Natural killer cell treated with Interleukin-12 subunit alpha and Interleukin-12 subunit beta and Interleukin-15 and Interleukin-18, amount 100 ng/mL, for 72 hours (primary cell): ENCODE measurements at places on chromosomes 4 and X.

DNA sequence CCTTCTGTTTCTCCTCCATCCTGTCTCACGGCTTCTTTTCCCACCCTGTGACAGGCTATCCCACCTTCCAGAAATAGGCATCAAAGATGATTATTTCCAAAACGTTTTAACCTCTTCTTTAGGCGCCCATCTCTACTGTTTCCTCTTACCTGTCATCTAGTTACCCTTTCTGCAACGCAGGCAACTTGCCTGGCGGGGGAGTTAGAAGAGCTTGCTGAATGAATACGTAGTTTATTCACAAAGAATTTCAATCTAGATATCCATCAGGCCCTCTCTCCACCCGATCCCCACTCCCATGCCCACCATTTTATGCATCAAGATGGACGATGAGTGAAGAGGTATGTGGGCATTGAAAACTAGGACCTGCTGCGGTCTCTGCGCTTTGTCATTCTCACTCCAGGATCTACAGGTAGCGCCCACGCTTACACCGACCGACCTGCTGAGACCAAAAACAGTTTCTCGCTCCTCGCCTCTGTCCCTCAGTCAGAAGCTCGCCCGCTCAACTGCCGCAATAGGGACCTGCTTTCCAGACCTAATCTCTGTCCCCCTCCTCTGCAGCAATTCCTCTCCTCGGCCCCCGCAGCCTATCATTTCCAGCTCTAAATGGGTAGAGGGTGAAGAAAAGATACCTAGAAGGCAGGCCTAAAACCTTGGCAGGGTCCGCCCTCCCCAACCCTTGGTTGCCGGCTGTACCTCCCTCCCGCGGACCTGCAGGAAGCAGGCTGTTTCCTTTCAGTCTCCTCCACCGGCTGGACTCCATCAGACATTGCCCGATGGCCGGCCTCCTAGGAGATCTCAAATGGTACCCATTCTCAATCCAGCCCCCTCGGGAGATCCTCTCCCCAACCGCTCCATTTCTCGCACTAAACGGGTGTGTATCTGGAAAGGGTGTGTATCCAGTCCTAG, 624 bp downstream of the BEX5 start:
- H3K4me3 ChIP-seq: peak overlapping the region; percentile 99
- H3K4me1 ChIP-seq: peaks cover 15% of the 10 kb centered on the region
- H3K36me3 ChIP-seq: no peaks in the 10 kb centered on the region
- H3K27ac ChIP-seq: peak overlapping the region; percentile 73
- DNase-seq: no peak

- no peaks in the 10 kb centered on the region for H3K27me3 ChIP-seq
- DNase-seq: no peak
- H3K4me3 ChIP-seq: no peak overlapping the region
Observed at GRCh38 chr4:88435987-88436693, 20.8 kb upstream of the HERC5 start.

GRCh38 chr4:3413217-3413671, 28.5 kb upstream of the HGFAC start:
- H3K4me1 ChIP-seq: no peaks in the 10 kb centered on the region
- DNase-seq: peak; percentile 40
- no peak overlapping the region for H3K27ac ChIP-seq
- H3K4me3 ChIP-seq: no peak overlapping the region
- H3K27me3 ChIP-seq: no peaks in the 10 kb centered on the region

GRCh38 chr4:30718021-30718542, 2.1 kb upstream of the PCDH7 start:
- H3K27me3 ChIP-seq: peaks cover 25% of the 10 kb centered on the region
- no peak for DNase-seq
- peaks cover 15% of the 10 kb centered on the region for H3K36me3 ChIP-seq
- H3K27ac ChIP-seq: no peak overlapping the region
- H3K4me1 ChIP-seq: peaks cover 30% of the 10 kb centered on the region
- H3K4me3 ChIP-seq: no peak overlapping the region

DNA sequence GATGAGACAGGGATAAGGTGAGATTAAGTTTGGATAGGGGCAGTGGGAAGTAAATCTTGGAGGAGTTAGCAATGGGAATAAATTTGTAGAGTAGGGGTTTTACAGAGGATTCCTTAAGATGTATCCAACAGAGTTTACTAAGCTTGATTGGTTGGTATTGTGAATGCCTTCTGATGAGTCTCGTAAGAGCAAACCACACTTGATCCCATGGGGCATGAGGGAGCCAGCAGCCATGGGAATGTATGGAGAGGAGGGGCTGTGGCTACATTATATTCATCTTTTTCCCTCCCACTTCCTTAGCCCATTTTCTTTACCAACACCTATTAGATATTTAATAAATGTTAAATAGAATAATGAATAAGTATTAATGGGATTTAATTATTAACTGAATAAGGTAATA, 126.6 kb upstream of the NDST3 start:
- no peak overlapping the region for H3K4me3 ChIP-seq
- no peaks in the 10 kb centered on the region for H3K36me3 ChIP-seq
- H3K27ac ChIP-seq: no peak overlapping the region
- no peaks in the 10 kb centered on the region for H3K27me3 ChIP-seq
- no peak for DNase-seq

- no peak overlapping the region for H3K4me3 ChIP-seq
- no peak overlapping the region for H3K27ac ChIP-seq
- no peaks in the 10 kb centered on the region for H3K36me3 ChIP-seq
- no peaks in the 10 kb centered on the region for H3K4me1 ChIP-seq
- H3K27me3 ChIP-seq: no peaks in the 10 kb centered on the region
Observed at GRCh38 chr4:1030559-1030958, 19.1 kb downstream of the FGFRL1 start.

DNA sequence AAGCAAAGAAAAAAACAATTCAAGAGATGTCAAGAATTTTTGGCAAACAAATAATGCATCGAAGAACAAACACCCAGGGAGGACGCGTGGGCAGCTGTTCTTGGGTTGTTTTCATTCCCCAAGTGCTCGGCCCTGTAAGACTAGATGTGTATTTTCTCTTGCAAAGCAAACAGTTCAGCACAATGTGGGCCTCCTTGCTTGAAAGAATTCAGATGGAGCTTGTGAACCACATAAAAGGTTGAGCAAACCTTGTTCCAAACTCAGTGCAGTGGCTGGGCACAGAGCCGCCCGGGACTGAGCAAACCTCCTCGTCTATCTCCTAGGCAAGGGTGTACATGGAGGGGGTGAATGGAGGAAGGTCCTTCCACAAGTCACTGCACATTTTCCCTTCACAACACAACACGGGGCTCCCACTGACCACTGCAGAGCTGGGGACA, 82.4 kb downstream of the HTRA3 start:
- no peak for DNase-seq
- H3K4me1 ChIP-seq: no peaks in the 10 kb centered on the region
- H3K36me3 ChIP-seq: no peaks in the 10 kb centered on the region
- H3K4me3 ChIP-seq: no peak overlapping the region

DNA sequence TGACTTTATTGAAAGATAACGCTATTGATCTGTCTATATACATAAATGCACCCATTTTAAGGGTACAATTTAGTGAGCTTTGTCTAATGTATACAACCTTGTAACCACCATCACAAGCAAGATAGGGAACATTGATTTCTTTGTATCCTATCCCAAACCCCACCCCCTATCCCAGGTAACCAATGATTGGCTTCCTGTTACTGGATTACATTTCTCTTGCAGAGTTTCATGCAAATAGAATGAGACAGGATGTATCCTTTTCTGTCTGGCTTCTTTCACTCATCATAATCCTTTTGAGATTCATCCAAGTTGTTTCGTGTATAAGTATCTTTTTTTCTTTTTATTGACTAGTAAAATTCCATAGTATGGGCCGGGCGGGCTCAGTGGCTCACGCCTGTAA, 1.6 kb upstream of the GRIPAP1 start:
- peaks cover 1% of the 10 kb centered on the region for H3K36me3 ChIP-seq
- peaks cover 11% of the 10 kb centered on the region for H3K4me1 ChIP-seq
- no peak for DNase-seq
- H3K27ac ChIP-seq: no peak overlapping the region
- H3K27me3 ChIP-seq: no peaks in the 10 kb centered on the region

- no peaks in the 10 kb centered on the region for H3K36me3 ChIP-seq
- no peak overlapping the region for H3K4me3 ChIP-seq
- no peak for DNase-seq
- no peaks in the 10 kb centered on the region for H3K4me1 ChIP-seq
- H3K27ac ChIP-seq: no peak overlapping the region
Observed at GRCh38 chrX:105461016-105461415, 240.5 kb upstream of the TEX13A start.

- no peak for DNase-seq
- no peaks in the 10 kb centered on the region for H3K27me3 ChIP-seq
- no peak overlapping the region for H3K27ac ChIP-seq
- peaks cover 10% of the 10 kb centered on the region for H3K4me1 ChIP-seq
- no peaks in the 10 kb centered on the region for H3K36me3 ChIP-seq
Observed at GRCh38 chr4:77153006-77153405, 4.0 kb upstream of the CCNG2 start.
